Peyer's patch (tissue), 4 donors: ENCODE measurements at places on chromosomes 11 and 22. TPM values are rescaled to one million over a fixed set of nuclear protein-coding genes. Genes with fewer than 3 reads are reported as not detected.

DNA sequence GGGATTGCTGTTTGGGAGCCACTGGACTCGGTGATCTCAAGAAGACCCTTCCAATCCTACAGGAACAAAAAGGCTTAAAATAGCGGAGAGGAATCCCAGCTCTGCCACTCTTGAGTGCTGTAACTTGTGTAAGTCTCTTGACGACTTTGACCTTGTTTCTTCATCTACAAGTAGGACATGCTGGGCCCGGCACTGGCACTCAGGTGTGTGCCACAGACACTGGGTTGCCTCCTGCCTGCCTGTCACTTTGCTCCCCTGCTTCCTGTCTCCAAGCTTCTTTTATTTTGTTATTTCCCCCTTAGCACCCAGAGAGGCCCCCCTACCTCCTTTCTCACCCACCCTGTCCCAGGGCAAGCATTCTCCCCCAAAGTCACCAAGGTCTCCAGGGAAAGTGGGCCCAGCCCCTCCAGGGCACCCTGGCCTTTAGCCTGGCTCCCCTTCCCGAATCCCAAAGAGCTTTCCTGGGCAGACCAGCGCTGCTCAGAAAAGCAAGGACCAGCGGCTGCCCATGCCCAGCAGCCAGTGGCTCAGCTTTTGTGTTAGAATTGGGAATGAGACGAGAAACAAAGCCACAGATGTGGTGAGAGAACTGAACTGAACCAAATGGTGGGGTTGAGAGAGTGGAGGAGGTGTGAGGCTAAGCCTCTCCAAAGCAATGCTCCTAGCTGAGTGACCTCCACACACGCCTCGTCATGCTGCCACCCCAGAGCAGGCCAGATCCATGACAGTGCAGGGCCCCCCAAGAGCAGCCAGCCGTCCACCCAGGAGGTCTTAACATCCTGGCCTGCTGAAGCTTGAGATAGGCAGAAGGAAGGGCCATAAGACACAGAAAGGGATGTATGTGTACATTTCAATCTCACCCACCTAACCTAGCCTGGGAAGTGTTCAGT is 4.5 kb downstream of the TRIM29 start:
- no peak for DNase-seq
- no peak overlapping the region for H3K4me3 ChIP-seq
- H3K4me1 ChIP-seq, result no peaks in the 10 kb centered on the region
- H3K27me3 ChIP-seq, result no peaks in the 10 kb centered on the region
- H3K27ac ChIP-seq, result no peak overlapping the region

- H3K4me3 ChIP-seq, result no peak overlapping the region
- H3K27ac ChIP-seq, result no peak overlapping the region
- no peak for DNase-seq
- no peaks in the 10 kb centered on the region for H3K27me3 ChIP-seq
- H3K4me1 ChIP-seq, result no peaks in the 10 kb centered on the region
Observed at GRCh38 chr11:57100638-57101331, 81.0 kb upstream of the LRRC55 start.

DNA sequence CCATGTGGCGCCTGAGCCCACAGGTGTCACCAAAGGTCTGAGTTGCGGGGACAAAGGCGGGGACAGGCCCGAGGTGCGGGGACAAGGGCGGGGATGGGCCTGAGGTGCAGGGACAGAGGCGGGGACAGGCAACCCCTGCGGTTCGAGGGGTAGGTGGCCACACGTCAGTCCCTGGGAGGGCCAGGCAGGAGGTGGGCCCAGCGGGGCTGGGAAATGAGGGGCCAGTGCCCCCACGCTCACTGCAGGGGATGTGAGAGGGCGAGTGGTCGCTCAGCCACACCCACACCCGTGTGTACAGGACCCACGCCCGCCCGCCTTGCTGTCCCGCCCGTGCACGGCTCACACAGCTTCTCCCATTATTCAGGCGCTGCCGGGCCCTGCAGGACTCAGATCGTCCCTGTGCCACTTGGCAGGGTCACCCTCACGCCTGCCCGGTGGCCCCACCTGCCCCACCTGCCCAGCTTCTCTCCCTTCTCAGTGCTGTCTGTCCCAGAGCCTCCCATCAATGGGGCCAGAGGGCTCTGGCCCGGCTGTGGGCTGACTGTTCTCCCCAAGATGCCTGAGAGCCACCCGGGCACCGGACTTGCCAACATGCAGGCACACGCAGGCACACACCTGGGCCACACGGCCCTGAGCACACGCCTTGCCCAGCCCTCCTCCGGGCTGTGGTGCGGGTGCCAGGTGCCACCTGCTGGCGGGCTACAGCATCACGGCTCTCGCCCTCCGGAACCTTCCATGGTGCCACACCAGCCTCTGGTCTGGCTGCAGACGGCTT is 14.2 kb upstream of the MUC6 start:
- H3K4me1 ChIP-seq, result peaks cover 38% of the 10 kb centered on the region
- no peak overlapping the region for H3K4me3 ChIP-seq
- no peaks in the 10 kb centered on the region for H3K27me3 ChIP-seq
- no peak overlapping the region for H3K27ac ChIP-seq
- DNase-seq, result peak; percentile 91
- H3K36me3 ChIP-seq, result no peaks in the 10 kb centered on the region

- no peak overlapping the region for H3K27ac ChIP-seq
- H3K4me1 ChIP-seq, result no peaks in the 10 kb centered on the region
- no peaks in the 10 kb centered on the region for H3K36me3 ChIP-seq
- no peaks in the 10 kb centered on the region for H3K27me3 ChIP-seq
Observed at GRCh38 chr11:115930291-115930690, 426.1 kb upstream of the CADM1 start.

GRCh38 chr11:93542811-93543229 is 371 bp downstream of the SMCO4 start:
- H3K4me1 ChIP-seq, result peaks cover 14% of the 10 kb centered on the region
- peak overlapping the region; percentile 84 for H3K4me3 ChIP-seq
- DNase-seq, result no peak
- H3K27me3 ChIP-seq, result no peaks in the 10 kb centered on the region
- peak overlapping the region; percentile 80 for H3K27ac ChIP-seq
- H3K36me3 ChIP-seq, result no peaks in the 10 kb centered on the region

- no peaks in the 10 kb centered on the region for H3K36me3 ChIP-seq
- H3K4me3 ChIP-seq, result no peak overlapping the region
- DNase-seq, result no peak
- H3K27me3 ChIP-seq, result peaks cover 4% of the 10 kb centered on the region
- H3K4me1 ChIP-seq, result no peaks in the 10 kb centered on the region
- no peak overlapping the region for H3K27ac ChIP-seq
Observed at GRCh38 chr11:115657586-115657985, 153.4 kb upstream of the CADM1 start.

DNA sequence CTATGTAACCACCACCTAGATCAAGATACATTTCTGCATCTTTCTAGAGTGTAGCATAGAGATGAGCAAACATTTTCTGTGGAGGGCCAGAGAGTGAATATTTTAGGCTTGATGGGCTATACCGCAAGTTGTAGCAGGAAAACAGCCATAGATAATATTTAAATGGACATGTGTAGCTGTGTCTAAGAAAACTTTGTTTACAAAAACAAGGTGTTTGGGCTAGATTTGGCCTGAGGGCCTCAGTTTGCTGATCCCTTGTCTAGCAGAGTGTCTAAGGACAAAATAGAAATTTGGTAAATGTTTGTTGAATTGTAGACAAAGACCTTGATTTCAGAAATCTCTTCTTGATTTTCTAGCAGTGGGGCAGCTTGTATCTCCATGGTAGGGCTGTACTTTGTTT is 36.3 kb downstream of the STIM1 start:
- no peak for DNase-seq
- H3K27ac ChIP-seq, result no peak overlapping the region
- H3K27me3 ChIP-seq, result no peaks in the 10 kb centered on the region
- H3K4me1 ChIP-seq, result peaks cover 10% of the 10 kb centered on the region
- H3K36me3 ChIP-seq, result no peaks in the 10 kb centered on the region

GRCh38 chr22:21858025-21858764 is 9.2 kb downstream of the MAPK1 start:
- H3K4me3 ChIP-seq, result no peak overlapping the region
- no peak for DNase-seq
- no peaks in the 10 kb centered on the region for H3K27me3 ChIP-seq
- H3K4me1 ChIP-seq, result peaks cover 56% of the 10 kb centered on the region
- H3K27ac ChIP-seq, result no peak overlapping the region
- H3K36me3 ChIP-seq, result no peaks in the 10 kb centered on the region

DNA sequence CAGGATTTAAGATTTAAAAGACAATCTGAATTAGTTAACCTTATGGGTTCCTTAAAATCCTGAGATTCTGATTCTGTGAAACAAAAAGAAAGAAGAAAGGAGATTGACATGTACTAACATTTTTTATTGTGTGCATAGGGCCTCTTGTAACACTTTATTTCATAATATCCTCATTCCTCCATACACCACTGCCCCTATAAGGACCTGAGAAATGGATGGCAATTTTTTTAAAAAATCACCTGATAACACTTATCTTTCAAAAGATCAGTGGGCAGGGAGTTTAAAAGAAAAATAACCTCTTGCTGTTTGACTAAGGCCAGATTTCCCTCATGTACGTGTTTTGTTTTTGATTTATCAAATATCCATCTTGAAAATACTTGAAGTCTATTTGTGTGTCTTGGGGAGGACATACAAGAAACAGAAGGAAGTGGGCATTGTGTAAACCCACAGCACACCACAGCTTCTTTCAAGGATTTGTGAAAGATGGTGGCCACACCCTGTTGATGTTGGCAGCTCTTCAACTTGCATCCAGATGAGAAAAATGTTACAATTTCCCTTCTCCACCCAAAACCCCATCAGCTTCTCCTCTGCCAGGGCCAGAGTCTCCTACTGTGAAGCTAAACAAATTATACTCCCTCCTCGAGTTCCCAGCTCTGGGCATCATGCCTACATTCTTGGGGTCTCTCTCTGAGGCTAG is 35.0 kb upstream of the MPEG1 start:
- H3K4me3 ChIP-seq, result no peak overlapping the region
- H3K27ac ChIP-seq, result no peak overlapping the region
- H3K36me3 ChIP-seq, result no peaks in the 10 kb centered on the region
- no peaks in the 10 kb centered on the region for H3K27me3 ChIP-seq
- no peak for DNase-seq

- H3K27ac ChIP-seq, result no peak overlapping the region
- no peaks in the 10 kb centered on the region for H3K27me3 ChIP-seq
- no peak overlapping the region for H3K4me3 ChIP-seq
- no peaks in the 10 kb centered on the region for H3K4me1 ChIP-seq
Observed at GRCh38 chr11:30879322-30880005, 293.3 kb upstream of the MPPED2 start.

DNA sequence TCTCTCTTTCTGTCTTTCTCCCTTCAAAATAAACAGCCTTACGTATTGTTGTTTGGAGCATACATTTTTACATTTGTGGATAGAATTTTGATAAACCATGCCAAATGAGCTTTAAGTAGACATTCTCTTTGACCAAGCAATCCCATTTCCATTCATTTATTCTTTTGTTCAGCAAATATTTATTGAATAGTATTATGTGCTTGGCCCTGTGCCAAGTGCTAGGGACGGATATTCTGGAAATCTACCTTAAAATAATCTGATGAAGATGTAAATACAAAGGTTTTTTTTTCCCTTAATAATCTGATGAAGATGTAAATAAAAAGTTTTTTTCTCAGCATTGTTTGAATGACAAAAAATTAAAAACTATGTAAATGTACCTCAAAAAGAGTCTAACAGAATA is 2.1 kb downstream of the OLFML1 start:
- no peak for DNase-seq
- no peak overlapping the region for H3K4me3 ChIP-seq
- H3K36me3 ChIP-seq, result no peaks in the 10 kb centered on the region

DNA sequence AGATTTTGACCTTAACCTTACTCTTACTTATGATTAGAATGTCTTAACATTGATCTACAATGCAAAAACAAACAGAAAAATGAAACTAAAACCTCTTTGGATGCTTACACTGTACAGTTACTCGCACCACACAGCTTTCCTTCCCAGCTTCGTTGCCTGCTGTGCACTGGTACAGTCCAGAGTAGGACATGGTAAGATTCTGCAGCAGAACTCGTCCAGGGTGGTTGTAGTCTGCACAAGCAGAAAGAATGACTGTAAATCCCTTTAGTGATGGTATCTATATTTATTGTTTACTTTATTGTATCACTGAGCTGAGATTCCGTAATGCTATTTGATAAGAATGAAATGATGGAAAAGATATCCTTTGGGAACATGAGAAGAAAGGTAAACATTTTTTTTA is 21.0 kb upstream of the HSPA8 start:
- H3K4me3 ChIP-seq, result no peak overlapping the region
- peak overlapping the region; percentile 36 for H3K27ac ChIP-seq
- H3K36me3 ChIP-seq, result no peaks in the 10 kb centered on the region
- no peaks in the 10 kb centered on the region for H3K27me3 ChIP-seq

- no peak for DNase-seq
- no peak overlapping the region for H3K27ac ChIP-seq
- H3K4me1 ChIP-seq, result no peaks in the 10 kb centered on the region
Observed at GRCh38 chr11:6334806-6335205, 14.5 kb upstream of the CAVIN3 start.

DNA sequence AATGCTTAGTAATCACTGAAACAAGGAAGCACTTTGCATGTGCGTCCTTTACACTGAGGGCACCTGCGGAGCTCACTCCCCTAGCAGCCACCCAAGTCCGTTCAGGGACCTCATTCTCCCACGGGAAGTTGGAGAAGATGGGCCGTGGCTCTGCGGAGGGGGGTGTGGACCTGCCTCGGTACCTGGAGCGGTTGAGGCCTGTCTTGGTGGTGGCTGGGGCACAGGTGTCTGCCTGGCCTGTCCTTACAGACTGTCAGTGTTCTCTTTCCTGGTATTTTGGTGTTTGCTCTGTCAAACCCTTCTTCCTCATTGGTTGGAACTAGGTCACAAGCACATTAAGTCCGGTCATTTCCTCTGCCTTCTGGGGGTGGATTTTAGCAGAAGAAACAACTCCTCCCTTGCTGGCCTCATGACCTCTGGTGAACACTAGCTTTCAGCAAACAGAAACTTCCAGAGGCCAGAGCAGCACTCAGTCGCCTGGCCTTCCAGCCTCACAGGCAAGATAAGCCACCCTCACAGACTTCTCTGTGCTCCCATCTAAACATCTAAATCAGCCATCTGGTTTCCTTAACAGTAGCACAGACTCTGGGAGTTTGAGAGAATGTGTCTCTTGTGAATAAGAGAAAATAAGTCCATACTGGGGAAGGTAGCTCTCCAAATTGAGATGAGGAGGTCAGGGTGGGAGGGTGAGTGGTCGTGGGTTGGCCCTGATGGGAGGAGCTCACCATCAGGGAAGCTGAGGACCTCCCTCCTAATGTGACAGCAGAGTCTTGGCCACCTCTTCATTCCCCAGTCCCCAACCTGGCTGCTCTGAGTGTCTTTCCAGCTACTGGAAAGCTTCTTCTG is 8.6 kb downstream of the SNAP29 start:
- H3K4me3 ChIP-seq, result no peak overlapping the region
- DNase-seq, result peak; percentile 54
- peak overlapping the region; percentile 58 for H3K27ac ChIP-seq
- H3K36me3 ChIP-seq, result no peaks in the 10 kb centered on the region

GRCh38 chr11:116221351-116221750 is 551.4 kb downstream of the BUD13 start:
- no peaks in the 10 kb centered on the region for H3K4me1 ChIP-seq
- H3K27ac ChIP-seq, result no peak overlapping the region
- no peak for DNase-seq
- H3K36me3 ChIP-seq, result no peaks in the 10 kb centered on the region

- peak; percentile 82 for DNase-seq
Observed at GRCh38 chr22:42883121-42883520, 26.0 kb upstream of the ARFGAP3 start.

OR52E8 gene
- not detected for total RNA-seq

ASRGL1 gene
- 26.0 TPM for total RNA-seq

DEPDC7 gene
- total RNA-seq, result 49.1 TPM

CCDC188 gene
- total RNA-seq, result not detected

MIEF1 gene
- total RNA-seq, result 16.5 TPM

CHADL gene
- 5.3 TPM for total RNA-seq
